ENCODE measurements at places on chromosomes 4 and X.
A peak's percentile ranks its signal among the peaks of the same experiment; 100 is the strongest.

DNA sequence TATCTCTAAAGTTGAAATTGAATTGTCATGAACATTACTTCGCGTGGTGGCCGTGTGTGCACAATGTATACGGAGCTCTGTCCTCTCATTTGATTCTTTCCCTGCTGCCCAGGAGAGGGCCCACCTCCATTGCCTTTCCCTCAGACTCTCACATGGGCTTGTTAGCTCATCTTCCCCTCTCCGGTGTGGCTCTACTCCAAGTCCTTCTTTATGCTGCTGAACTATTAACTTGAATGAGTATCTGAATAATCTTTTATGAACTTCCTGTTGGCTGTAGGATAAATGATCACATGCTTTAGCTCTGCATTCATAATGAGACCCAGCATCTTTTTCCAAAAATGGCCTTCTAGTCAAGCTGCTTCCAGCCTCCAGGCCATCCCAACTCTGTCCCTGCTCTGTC, 68.8 kb upstream of the CLNK start:
- no peak for DNase-seq

GRCh38 chr4:118035309-118035708, 1.0 kb downstream of the NDST3 start:
- DNase-seq: no peak

GRCh38 chr4:148330724-148331123, 111.5 kb downstream of the NR3C2 start:
- no peak for DNase-seq

GRCh38 chr4:23878246-23878891, 11.5 kb downstream of the PPARGC1A start:
- no peak for DNase-seq

DNA sequence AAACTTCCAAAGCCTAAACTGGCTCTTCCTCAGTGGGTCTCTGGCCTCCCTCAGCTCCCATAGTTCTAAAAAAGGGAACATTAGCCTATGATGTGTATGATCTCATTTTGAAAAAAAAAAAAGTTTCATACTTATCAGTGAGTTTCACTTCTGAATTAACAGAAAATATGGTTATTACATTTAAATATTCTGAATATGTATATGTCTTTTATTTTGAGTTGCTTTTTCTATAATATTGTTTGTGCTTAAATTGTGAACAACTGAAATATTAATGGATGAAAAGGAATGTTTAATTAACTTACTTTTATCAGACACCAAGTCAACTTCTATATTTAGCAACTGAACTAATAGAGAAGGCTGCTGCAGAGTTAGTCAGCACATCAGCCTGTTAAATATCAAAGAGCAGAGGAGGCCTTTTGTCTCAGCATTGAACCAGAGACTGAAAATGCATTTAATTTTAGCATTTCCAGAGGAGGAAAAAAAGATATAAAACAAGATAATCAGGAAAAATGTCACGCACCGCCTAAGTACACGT, 20.4 kb upstream of the FHL1 start:
- DNase-seq: no peak

DNA sequence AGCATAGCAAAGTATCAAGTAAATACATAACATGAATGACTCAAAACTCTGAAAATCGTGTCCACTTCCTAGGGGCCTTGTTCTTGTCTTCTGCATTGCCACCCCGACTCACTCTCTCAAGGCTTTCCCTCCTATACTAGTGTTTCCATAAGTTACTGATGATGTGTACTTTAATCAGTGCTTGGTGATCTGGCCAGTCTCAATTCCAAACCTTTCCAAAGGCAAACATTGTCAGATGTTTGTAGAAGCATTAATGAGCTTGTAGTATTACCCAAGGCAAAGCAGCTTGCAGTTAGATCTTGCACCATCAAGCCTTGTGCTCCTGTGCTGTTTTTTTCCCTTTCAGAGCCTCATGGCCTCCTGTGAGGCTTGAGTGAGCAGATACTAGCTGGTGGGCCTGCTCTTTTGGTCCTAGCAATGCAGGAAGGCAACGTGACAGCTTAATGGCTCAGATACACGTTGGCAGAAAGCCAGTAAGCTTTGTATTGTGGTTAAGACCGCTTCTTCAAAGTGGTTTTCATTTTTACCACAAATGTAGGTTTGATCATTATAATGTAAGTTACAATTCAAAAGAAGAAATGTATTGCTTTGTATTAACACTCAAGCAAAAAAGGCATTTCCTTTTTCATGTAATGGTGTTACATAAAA, 51.8 kb downstream of the RBPJ start:
- peak; percentile 76 for DNase-seq

DNA sequence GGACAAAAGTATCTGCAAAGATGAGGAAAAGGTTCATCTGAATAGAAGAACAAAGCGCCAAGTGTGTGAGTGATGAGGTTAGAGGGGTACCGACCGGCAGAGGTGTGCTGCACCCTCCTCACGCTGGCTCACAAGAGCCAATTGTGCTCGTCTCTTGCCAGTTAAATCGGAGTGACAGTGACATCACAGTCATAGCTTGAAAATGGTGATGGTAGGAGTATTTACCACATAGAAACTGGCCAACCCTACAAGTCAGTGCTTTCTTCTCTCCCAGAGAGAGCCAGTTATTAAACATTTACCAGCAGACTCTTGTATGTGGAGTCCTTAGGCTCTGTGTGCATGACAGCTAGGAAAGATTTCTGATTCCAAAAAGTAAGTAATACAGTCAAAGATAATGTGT, 32.4 kb downstream of the CLDN22 start:
- DNase-seq: no peak

GRCh38 chr4:25656031-25656430, 380 bp downstream of the SLC34A2 start:
- DNase-seq: no peak

DNA sequence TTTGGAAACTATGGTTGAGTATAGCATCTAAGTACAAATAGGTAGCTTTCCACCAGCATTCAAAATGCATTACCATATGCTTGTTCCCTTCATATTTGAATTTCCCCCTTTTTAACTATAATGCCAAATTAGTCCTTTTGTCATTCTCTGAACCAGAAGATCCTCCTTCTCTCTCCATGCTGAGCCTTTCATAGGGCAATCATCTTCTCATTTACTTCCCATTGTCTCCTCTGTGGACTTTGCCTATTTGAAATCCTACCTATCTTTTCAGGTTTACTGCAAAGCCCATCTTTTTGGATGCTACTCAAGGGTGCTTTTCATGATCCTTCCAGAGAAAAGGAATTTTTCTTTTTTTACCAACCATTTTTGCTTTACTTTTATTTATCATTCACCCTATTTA, 54.7 kb downstream of the DKK2 start:
- no peak for DNase-seq

DNA sequence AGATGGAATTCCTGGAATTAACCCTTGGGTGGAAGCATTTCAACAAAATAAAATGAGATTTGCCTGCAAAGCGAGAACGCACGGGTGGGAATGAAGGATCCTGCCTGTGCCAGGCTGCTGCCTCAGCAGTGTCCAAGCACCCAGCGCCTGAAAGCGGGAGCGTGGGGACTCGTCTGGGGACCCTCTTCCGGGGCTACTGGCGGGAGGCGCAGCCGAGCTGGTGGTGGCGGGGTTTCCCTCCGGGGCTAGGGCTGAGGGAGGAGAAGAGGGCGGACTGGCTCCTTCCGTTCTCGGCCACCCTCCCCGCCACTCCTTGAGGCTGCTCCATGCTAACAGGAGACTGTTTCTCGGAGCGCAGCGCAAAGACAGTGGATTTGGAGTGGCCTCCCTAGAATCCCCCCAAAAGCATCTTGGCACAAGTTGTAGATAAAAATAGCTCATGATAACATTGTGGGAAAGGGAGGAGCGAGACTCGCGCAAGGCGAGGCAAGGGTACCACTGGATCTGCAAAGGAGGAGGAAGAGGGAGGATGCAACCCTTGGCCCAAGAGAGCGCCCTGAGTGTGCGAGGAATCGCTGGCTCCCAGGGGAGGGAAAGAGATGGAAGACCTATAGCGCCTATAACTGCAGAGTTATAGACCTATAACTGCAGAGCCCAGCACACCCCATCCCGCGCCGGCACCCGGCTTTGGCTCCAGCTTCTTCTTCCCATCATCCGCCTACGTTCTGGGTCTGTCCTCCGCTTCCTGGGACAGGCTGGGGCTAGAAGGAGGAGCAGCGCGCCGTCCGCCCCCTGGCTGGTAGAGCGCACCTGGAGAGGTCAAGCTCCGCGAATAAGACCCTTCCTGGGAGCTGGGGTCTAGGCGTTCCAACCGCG, 1.3 kb downstream of the HS3ST1 start:
- DNase-seq: no peak

- no peak for DNase-seq
Observed at GRCh38 chrX:68440940-68441339, 7.6 kb upstream of the OPHN1 start.

GRCh38 chr4:25013756-25014661, 16.7 kb downstream of the LGI2 start:
- no peak for DNase-seq

DNA sequence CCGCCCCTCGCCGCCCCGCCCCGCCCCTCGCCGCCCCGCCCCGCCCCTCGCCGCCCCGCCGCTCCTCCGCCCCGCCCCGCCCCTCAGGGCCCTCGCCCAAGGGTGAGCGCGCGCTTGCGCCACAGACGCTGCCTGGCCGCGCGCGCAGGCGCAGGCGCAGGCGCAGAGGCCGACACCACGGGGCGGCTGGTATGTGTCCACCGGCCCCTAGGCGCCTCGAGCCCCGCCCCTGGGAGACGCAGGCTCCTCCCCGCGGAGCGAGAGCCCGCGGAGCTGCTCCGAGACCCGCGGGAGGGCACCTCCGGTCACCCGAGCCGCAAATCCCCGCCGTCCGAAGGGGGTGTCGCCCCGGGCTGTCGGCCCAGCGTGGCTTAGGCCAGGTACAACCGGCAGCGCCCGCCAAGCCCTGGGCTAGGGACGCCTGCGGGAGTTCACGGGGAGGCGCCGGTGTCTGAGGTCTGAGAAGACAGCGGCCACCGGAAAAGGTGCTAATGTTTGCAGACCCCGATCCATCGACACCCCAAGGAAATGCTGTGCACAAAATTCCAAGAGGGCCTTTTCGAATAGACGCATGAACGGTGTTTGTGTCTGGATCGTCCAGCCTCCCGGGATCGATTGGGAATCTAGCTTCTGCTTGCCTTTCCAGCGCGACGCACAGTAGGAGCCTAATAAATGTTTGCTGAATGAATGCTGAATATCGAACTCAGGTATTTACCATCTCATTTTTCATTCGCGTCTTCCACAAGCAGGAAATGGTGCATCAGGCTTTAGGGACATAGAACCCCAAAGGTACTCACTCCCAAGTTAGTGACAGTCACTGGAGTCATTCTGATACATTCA, 473 bp upstream of the CCNQ start:
- peak; percentile 90 for DNase-seq

GRCh38 chr4:6268650-6269615, 717 bp upstream of the WFS1 start:
- no peak for DNase-seq

GRCh38 chr4:62940229-62940628, 1469.0 kb downstream of the TECRL start:
- DNase-seq: no peak

- DNase-seq: no peak
Observed at GRCh38 chrX:145464650-145465049, 217.3 kb downstream of the SPANXN1 start.

DNA sequence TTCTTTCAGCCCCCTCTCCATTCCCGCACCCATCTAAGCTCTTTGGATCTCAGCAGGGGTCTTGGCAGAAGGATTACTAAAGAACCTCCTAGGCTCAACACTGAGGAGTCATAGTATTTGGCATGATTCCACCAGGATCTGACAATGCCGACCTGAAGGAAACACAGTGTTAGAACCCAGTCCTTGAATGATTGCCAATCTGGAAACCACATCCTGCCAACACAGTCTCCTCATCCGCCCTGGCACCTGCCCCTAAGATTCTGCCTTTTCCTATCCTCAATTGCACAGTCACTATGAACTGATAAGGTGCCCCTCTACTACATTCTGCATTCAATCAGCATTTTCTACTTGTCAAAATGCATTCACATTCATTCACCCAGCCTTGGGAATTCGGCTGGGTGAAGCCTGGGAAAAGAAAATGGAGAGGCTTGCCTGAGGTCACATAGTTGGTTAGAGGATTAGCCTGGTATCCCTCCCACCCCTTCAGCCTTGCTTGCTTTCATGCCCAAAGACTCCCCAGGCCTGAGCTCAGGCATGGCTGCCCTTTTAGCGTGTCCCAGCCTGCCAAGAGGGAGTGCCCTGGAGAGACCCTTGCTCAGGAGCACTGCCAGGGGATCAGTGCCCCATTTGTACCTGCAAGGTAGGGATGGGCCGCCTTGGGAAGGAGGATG, 2.2 kb upstream of the CLDN2 start:
- peak; percentile 38 for DNase-seq

DNA sequence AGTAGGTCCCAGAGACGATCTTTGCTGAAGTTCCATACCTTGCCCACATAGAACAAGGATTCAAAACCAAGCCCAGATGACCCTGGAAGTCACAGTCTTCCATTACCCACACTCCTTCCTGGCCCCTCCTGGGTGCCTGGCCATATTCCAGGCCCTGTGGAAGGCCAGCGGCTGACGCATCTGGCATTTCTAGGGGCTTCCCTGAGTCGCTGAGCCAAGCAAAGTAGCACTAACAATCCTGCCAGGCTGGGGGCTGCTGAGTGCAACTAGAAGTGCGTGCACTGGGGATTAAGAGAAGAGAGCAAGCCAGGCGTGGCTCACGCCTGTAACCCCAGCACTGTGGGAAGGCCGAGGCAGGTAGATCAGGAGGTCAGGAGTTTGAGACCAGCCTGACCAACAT, 175.2 kb upstream of the CPEB2 start:
- no peak for DNase-seq

DNA sequence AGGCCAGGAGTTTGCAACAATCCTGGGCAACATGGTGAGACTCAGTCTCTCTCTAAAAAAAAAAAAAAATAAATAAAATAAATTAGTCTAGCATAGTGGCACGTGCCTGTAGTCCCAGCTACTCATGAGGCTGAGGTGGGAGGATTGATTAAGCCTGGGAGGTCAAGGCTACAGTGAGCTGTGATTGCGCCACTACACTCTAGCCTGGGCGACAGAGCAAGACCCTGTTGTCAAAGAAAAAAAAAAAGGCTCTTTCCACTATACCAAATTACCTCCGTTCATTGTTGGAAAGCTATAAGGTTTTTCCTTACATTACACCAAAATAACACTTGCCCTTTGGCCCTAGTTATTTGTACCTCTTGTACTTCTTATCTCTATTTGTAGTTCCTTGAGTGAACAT, 9.9 kb upstream of the PRSS48 start:
- DNase-seq: no peak

DNA sequence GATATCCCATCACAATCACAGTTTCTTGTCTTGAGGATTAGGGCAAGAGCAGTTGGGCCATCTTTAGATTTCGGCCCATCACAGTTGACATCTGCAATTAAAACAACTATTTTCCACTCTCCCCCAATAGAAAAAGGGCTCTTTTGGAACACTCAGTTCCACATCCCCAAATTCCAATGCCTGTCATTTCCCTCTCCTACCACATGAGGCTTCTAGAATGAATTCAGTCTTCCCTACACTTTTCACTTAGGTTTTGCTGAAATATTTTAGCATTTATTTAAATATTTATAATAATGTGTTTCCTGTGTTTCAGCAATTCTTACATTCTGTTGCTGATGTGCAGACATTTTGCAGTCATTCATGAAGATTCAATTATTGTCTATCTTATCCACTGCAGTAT, 118.4 kb downstream of the COX18 start:
- DNase-seq: no peak

- no peak for DNase-seq
Observed at GRCh38 chrX:111616786-111617185, 64.2 kb upstream of the ALG13 start.

Data from CD4-positive, alpha-beta T cell treated with Interleukin-12 subunit alpha and Interleukin-12 subunit beta, for 1 hour (primary cell).